ENCODE measurements at places on chromosomes 3 and 15.

DNA sequence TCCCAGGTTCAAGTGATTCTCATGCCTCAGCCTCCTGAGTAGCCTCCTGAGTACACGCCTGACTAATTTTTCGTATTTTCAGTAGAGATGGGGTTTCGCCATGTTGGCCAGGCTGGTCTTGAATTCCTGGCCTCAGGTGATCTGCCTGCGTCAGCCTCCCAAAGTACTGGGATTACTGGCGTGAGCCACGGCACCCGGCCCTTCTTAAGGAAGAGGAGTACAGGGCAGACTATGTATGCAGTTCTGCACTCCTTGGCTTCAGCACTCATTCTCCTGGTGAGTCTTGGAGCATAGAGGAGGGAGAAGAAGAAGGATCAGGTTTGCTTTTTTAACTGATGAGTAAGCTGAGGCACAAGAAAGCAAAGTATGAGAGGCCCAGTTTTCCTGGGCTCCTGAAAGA, 99.8 kb upstream of the HACD2 start:
- no peak for DNase-seq

GRCh38 chr3:183490211-183490601, 61.8 kb upstream of the MCF2L2 start:
- DNase-seq = no peak

DNA sequence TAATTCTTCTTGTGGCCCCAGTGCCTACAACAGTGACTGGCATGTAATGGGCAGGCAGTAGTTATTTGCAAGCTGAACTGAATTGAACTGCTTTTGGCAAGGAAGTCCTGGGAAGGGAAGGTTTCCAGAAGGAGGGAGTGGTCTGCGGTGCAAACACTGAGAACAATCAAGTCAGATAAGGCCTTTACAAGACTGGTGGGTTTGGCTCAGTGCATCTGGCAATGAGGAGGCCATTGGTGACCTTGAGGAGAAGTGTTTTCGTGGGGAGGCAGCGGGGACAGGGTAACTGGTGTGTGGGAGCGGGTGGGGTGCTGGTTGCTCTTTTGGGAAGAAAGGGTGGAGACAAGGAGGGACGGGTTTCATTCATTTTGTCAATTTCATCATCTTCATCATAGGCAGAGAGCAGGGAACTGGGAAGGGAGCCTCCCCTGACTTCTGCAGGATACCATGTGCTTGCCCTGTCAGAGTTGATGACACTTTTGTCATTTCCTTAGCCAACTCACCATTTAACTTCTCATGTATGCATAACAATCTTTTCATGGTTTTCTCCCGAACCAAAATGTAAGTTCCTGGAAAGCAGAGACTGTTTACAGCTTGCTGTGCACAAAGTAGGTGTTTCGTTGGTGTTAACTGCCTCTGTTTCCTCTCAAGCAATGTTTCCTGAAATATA, 8.4 kb upstream of the EHD4 start:
- no peak for DNase-seq

DNA sequence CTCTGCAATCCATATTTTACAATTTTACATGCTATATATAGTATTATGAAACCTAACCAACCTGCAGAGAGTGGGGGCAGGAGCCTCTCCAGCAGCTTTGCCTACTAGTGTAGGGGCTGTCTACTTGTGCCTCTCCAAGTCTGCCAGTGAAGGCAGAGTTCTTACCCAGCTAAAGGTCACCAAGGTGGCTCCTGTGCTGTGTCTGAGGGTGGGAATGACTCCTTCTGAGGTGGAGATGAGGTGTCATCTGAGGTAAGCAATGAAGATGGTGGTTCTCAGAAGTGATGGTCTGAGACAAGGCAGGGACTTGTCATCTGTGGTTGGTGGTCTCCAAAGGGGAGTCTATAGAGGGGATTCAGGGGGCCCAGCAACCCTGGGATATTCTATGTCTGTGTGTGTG, 47.5 kb downstream of the SACM1L start:
- DNase-seq = no peak

DNA sequence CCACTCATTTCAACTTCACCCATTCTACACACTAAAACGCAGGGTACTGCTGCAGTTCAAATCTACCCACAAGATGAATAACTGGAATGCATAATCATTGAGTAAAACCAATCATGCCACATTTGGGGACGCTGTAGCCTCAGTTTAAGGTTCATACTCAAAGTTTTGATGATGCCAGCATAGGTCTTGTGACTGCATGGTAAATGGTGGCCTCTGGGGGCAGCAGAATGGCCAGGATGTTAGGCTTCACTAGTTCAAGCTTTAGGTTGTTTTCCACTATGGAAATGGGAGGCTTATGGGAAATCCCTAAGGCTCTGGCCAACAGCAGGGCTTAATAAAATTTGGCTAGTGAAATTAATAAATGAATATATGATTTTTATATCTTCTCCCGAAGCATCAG, 104.3 kb upstream of the TSC22D2 start:
- no peak for DNase-seq

- DNase-seq = peak; percentile 58
Observed at GRCh38 chr15:100114571-100114970, 227.2 kb downstream of the ADAMTS17 start.

DNA sequence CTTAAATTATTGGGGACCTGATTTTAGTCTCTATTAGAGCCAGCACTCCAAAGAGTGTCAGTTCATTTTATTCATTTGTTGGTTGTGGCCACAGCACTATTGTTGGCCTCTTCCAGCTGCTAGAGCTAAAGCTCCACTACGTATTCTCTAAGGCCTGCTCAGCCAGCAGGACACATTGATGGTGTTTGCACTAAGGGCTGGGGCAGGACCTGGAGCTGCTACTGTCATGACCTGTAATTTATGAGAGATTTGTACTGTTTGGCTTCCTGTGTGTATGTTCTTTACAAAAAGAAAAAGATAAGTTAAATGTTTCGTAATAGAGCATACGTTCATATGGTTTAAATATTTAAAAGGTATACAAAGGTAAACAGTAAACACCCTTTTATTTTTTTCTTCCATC, 8.1 kb downstream of the GFM1 start:
- no peak for DNase-seq

GRCh38 chr3:101042996-101043686, 49.9 kb upstream of the ABI3BP start:
- DNase-seq = no peak

GRCh38 chr3:113285226-113285625, 73.9 kb downstream of the BOC start:
- DNase-seq = peak; percentile 26

DNA sequence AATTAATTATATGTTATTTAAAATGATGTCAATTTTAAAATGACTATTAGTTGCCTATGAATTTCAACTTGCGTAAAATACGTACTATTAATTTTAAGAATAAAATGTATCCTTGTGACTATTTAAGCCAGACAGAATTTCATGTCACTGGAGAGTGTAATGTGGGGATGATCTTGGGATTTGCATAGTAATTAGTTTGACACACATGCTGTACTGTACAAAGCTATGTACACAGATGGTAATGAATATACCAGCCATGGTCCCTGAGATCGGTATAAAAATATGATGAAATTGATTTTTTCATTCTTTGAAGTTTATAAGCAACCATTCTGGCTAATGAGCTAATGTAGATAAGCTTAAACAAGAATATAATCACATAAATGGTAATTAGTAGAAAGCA, 134.4 kb upstream of the ROBO1 start:
- no peak for DNase-seq

DNA sequence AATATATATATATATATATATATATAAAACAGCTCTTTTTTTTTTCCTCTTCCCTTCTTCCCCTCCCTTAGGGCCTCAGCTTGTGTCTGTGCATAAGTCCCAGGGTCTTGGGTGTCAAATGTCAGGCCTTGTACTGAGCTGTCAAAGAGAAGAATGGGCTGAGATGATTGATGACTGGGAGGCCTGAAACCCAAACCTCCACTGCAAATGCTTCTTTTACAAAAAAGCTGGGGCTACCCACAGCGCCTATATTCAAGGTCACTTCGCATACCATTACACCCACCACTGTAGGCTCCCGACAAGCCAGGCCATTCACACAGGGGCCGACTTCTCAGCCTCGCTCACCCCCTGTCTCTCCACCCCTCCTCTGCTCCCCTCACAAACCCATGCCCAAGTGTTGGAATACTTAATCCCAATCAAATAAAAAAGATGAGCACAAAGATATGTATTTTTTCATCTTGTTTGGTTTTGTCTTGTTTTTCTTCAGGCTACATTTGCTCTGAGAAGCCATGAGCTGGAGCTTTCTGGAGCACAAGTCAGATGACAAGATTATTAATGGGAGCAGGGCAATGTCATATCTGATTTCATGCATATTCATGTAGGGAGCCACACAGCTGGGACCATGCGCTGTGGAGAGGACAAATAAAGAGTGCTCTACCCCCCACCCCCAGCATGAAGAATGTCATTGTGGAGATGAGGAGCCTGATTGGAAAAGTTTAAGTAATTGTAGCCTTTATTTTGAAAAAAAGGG, 614.4 kb upstream of the NR2F2 start:
- peak; percentile 41 for DNase-seq

GRCh38 chr3:192169332-192169915, 557.9 kb downstream of the FGF12 start:
- no peak for DNase-seq

DNA sequence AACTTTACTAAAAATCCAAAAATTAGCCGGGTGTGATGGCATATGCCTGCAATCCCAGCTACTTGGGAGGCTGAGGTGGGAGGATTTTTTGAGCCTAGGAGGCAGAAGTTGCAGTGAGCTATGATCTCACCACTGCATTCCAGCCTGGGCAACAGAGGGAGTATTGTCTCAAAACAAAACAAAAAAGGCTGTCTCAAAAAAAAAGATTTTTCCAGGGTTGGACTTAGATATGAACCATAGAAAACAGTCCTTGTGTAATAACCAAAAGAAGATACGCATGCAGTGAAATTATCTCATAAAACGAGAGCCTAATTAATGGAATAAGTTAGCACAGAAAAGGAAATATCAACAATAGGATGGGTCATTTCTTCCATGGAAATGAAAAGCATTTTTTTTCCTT, 320.4 kb upstream of the RASGRP1 start:
- peak; percentile 39 for DNase-seq

DNA sequence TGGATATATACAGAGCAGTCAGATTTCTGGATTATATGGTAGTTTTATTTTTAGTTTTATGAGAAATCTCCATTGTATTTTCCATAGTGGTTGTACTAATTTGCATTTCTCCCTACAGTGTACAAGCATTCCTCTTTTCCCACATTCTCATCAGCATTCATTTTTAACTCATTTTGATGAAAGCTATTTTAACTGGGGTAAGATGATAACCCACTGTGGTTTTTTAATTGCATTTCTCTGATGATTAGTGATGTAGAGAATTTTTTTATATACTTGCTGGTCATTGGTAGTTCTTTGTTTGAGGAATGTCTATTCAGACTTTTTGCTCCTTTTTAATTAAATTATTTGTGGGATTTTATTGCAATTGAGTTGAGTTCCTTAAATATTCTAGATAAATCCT, 903.6 kb downstream of the DIPK2A start:
- no peak for DNase-seq

- DNase-seq = no peak
Observed at GRCh38 chr3:197398286-197398878, 100.0 kb upstream of the DLG1 start.

DNA sequence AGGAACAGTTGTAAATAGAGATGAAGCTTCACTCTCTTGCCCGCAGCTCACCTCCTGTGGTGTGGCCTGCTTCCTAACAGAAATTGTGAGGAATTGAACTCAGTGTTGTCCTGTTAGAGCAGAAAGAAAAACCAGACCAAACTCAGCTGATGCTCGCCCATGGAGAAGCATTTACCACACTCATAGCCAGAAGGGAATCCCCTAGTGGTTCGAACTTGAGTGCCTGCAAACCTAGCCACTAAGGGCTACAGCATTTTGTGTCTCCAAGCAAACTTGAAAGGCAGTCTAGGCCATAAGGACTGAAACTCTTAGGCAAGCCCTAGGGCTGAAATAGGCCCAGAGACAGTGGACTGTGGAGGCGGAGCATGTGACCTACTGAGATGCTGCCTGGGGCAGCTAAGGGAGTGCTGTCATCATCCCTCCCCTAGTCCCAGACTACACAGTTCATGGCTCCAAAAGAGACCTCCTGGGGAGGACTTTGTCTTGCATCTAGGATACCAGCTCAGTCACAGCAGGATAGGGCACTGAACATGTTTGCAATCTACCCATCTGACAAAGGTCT, 44.5 kb upstream of the MCTP2 start:
- DNase-seq = no peak

GRCh38 chr3:139231555-139232281, 112.1 kb upstream of the MRPS22 start:
- DNase-seq = no peak

DNA sequence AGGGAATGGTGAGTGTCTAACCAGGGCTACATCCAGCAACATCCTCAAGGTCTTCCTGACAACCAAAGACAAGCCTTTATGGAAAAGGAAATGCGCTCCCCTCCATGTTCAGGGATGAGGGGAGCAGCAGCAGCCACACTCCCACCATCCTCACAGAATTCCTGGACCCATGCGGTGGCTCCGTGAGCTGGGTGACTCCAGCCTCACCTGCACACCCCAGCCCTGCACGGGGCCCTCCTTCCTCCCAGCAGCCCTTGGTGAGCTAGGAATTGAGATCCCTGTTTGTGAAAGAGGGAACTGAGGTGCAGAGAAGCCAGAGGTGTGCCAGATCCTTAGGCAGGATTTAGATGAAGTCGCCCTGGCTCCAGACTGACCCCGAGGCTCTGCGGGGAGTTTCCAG, 52.3 kb downstream of the GRIP2 start:
- DNase-seq = no peak

GRCh38 chr3:115415246-115415996, 207.9 kb upstream of the GAP43 start:
- DNase-seq = no peak

DNA sequence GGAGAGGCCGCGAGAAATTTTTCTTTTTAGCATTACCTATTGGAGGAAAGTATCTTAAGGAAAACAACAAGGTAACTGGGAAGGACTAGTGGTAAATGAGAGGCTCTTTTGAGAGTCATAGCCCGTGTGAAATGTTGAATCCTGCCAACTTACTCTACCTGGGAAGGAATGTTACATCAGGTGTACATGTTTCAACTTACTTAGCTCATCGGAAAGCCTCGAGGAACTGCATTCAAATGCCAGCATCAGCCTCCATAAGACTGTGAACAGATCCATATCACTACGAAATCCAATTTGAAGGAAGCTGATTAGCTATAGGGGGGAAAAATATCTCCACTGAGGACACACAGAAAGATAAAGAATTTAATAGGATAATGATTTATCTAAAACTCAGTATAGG, 72.3 kb upstream of the PDZRN3 start:
- no peak for DNase-seq

DNA sequence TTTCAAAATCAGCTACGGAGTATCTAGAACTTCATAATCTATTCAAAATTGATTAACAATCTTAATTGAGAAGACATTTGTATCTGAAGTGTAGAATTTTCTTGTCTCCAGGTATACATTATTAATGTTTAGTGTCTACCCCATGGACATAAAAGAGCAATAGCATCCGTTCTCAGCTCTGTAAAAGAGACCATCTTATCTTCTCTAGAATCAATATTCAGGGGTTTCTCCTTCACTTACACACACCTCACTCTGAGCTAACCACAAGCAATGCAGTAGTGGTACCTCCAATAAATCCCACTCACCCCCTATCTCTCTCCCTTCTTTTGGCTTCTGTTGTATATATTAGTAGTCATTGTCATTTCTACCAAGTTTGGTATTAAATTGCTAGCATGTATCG, 16.2 kb downstream of the MBNL1 start:
- DNase-seq = no peak
